ENCODE measurements at places on chromosomes 7 and 10.

- DNase-seq: peak; percentile 67
Measured at GRCh38 chr7:116588225-116588624, 63.4 kb downstream of the CAV1 start.

DNA sequence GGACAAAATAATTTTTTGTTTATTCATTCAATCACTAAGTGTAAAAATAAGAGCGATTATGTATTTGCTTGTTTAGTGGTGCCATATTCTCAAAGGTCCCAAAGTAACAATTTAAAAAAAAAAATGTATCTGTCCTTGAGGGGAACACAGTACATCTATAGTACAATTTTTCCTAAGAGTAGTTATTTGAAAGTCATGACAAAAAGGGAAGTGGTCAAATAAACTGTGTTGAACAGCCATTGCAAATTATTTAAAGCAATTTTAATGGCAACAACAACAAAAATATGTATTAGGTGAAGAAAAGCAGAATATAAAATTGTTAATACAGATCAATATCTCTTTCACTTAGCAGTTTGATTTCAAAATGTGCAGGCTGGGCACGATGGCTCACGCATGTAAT is 943.5 kb downstream of the CNTNAP2 start:
- no peak for DNase-seq

DNA sequence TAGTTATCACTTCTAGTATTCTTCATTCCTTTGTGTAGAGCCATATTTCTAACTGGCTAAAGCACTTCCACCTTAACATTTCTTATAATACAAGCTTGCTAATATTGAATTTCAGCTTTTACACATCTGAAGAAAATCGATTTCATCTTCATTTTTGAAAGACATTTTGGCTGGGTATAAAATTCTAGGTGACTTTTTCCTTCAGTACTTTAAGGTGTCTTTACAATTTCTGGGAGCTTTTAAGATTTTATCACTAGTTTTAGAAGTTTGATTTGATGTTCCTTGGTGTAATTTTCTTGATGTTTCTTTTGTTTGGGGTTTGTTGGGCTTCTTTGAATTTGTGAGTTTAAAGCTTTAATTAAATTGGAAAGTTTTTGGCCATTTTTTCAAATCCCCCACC is 38.5 kb upstream of the TMEM168 start:
- DNase-seq: no peak

- no peak for DNase-seq
Measured at GRCh38 chr10:123800289-123800688, 91.3 kb downstream of the CPXM2 start.

GRCh38 chr7:40888499-40888898 is 753.7 kb downstream of the SUGCT start:
- no peak for DNase-seq

DNA sequence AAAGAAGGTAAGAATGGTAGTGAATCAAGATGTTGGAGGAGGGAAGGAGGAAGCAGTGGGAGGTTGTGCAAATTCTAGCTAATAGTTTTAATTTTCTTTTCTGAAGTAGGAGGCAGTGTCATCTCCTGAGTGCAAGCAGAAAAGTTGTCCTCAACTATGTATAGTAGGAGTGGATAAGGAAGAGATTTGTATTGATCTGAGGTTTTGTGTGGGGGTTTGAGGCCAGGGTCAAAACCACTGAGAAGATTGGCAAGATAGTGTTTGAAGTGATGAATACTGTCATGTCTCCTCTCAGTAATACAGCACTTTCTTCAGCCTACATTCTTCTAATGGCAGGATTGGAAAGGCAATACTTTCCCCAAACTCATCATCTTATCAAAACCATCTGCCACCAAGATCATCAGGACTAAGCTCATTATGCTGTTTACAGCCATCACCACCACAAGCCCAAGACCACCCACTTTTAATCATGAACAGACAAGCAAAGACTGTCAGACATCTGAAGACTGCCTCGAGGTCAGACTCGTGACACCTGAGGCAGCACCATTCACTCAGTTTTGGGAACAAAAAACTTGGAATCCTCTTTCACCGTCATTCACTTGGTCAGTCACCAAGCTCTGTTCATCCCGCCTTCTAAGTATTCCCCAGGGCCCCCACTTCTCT is 1.5 kb upstream of the MIOS start:
- DNase-seq: peak; percentile 13

DNA sequence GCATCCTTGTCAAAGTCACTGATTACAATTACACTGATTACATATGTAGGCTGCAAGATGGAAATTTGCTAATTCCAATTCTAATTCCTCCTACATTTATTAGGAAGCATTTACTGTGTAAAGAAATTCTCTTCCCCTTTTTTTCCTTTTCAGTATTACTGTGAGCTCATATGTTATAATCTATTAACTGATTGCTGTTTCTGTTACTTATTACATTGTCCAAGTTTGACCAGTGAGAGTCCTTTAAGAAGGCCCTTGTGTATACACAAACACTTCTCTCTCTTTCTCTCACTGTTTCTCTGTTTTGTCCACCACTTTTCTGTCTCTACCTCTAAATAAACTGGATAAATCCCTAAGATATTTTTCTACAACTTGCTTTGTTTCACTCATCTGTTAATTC is 31.5 kb downstream of the PHF14 start:
- DNase-seq: no peak

DNA sequence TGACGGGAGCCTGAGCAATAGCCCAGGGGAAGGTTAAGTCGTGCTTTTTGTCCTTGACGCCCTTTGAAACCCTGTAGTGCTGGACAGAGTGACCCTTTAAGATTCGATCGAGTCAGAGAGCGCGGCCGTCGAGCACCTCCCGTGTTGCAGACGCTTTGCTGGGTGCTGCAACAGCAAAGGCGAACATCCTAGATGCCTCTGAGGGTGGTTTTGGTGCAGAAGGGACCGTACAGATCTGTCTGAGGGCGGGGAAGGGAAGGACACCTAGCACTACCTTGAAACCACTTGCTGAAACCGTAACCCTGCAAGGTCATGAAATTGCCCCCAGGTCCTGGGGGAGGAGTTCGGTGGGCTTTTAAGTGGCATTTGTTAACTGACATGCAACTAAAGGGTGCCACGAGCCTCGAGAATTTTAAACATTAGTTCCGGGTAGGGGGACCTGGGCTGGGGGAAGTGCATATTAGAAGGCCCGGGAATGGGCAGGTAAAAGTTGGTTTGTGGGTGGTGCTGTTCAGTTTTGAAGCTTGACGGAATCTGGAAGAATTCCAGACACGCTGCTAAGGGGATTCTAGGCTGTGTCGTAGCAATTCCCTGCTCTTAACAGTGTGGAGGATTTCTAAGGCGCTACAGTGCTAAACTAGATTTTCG is 786 bp downstream of the ATP5F1C start:
- DNase-seq: no peak

DNA sequence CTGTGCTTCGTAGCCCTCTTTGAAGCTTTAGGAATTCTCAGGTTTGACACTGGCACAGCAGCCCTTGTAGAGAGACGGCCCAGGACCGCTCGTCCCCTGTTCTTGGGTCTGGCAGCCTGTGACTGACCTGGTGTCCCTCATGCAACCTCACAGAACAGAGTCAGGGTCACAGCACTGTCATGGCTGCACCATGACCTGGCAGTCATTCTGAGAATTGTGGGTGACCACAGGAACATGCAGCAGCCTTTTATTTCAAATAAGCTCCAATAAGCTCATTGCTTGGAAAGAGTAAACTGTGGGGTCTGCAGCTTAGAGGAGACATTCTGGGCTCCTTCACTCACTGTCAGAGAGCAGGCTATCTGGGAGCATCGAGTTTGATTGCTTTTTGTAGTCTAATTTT is 42.5 kb downstream of the MYO1G start:
- DNase-seq: peak; percentile 32

GRCh38 chr7:157813741-157814661 is 477.2 kb downstream of the DNAJB6 start:
- DNase-seq: no peak

DNA sequence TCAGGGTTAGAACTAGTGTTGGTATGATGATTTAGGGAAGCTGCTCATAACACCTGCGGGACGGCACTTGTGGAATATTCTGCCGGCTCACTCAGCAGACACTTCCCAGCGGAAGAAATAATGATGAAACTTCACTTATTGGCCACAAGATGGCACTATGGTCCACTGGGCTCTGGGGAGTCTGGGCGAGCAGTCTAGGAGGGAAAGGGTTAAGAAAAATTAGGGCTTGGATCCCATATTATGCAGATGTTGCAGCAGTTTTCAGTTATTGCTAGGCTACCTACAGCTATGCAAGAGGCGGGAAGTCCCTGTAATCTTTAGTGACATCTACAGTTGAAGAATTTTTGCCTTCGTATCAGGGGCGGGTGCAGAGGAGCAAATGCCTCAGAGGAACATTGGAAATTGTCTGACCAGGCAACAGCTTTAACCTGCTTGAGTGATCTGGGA is 238.7 kb upstream of the PRSS58 start:
- peak; percentile 43 for DNase-seq

GRCh38 chr7:123271856-123272255 is 72.1 kb upstream of the SLC13A1 start:
- DNase-seq: no peak

- DNase-seq: peak; percentile 50
Measured at GRCh38 chr7:108311446-108312168, 144.6 kb downstream of the NRCAM start.

DNA sequence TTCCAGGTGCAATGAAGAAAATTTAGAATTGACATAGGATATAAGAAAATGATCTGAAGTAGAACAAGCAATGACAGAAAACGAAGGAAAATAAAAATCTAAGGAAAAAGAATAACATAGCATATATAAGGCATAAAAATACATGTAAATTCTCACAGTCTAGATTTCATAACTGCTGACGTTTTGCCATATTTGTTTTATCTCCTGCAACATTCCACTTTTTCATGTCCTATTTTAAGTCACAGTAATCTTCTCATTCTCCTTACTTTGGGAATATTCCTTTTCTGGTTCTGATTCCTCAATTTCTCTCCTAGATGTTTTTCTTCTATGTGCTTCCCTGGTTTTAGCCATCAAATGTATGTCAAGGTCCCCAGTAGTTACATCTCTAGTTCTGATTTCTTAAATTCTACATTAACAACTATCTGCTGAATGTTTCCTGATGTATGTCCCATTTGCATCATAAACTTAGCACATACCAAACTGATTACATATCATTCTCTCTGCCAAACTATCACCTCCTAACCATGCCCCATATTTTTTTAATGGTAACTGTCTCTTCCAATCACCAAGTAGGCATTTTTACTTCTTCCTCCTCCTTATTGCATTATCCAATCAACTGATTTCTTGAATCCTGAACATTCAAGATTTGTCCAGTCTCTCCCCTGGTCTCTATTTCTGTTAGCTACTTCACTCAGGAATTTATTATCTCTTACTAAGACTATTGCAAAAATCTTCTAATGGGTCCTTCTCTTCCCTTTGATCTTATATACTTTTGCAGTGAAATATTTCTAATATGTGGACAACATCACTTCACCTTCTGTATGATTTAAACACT is 171.3 kb downstream of the DNAJC1 start:
- no peak for DNase-seq

DNA sequence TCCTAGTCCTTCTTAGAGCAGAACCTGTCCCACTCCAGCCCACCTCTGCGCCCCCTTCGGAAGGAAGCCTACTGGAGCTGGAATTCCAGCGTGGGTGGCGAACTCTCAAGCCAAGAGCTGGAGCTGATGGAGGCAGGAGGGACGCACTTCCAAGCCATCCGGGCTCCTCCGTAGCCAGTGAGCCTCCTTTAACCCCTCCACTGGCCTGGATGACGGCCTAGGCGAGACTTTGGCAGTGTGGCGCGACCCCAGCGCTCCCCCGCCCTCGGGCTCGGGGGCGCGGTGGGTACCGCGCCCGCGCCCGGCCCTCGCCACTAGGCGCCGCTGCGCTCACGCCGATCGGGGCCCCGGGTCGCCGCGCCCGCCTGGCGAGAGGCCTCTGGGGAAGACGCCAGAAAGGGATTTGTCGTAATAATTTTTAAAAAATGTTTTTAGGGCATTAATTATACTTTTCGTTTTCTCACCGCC is 5.1 kb upstream of the EMX2 start:
- peak; percentile 11 for DNase-seq

Measured in activated CD4-positive, alpha-beta T cell treated with anti-CD3 and anti-CD28 coated beads, Interleukin-2, amount 50 U/mL, for 16 hours (primary cell).